ENCODE measurements at places on chromosomes 5 and 9.

- DNase-seq: no peak
Measured at GRCh38 chr5:158952951-158953350, 146.8 kb downstream of the EBF1 start.

GRCh38 chr5:27062451-27062850 lies 24.1 kb upstream of the CDH9 start:
- no peak for DNase-seq

- DNase-seq: no peak
Measured at GRCh38 chr5:135088911-135089310, 54.9 kb upstream of the PITX1 start.

GRCh38 chr5:111942201-111942600 lies 185.2 kb upstream of the NREP start:
- no peak for DNase-seq

- DNase-seq: no peak
Measured at GRCh38 chr5:171421331-171422262, 2.1 kb downstream of the FGF18 start.

DNA sequence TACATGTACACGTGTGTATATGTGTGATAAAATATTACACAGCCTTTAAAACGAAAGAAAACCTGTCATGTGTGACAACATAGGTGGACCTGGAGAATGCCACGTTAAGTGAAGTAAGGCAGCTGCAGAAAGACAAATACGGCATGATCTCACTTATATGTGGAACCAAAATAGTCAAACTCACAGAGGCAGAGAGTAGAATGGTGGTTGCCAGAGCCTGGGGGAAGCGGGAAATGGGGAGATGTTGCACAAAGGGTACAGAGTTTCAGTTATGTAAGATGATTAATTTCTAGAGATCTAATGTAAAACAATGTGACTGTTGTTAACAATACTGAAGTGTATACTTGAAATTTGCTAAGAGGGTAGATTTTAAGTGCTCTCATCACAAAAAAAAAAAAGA lies 34.8 kb downstream of the ADAMTS12 start:
- no peak for DNase-seq

DNA sequence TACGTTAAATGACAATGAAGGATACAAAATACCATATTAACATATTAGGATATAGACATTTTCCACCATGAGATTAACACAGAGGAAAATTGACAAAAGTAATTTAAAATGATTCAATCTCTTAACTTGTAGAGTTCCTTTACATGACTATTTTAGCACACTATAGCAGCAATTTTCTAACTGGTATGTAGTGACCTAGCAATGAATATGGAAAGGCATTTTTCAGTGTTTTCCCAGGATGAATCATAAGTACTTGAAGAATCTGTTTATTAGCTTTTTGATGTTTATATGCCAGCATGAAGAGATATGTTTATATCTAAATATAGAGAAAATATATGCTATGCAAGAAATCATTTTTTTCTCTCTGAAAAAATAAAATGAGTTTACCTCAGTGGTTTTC lies 782.5 kb upstream of the CDH10 start:
- no peak for DNase-seq

DNA sequence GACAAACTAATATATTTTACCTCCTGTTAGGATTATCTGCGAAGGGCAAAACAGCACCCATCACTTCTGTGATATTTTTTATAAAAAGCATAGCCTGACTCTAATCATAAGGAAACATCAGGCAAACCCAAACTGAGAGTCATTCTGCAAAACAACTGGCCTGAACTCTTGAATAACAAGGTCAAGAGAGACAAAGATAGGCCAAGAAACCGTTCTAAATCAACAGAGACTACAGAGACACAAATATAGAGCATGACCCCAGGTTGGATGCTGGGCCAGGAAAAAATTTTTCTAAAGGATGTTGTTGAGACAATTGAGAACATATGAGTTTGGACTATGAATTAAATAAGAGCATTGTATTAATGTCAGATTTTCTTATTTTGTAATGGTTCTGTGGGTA lies 384.9 kb downstream of the NFIB start:
- no peak for DNase-seq

GRCh38 chr9:88531920-88532698 lies 2.9 kb upstream of the NXNL2 start:
- no peak for DNase-seq

DNA sequence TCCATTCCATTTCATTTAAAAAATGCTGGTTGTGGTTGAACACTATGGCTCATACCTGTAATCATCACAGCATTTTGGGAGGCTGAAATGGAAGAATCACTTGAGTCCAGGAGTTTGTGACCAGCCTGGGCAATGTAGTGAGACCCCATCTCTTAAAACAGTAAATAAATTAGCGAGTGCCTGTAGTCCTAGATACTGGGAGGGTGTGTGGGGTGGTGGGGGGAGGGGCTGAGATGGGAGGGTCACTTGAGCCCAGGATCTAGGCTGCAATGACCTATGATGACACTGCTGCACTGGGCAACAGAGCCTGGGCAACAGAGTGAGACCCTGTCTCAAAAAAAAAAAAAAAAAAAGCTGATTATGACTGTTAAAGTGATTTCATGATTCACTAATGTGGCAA lies 29.1 kb downstream of the DDX46 start:
- no peak for DNase-seq

DNA sequence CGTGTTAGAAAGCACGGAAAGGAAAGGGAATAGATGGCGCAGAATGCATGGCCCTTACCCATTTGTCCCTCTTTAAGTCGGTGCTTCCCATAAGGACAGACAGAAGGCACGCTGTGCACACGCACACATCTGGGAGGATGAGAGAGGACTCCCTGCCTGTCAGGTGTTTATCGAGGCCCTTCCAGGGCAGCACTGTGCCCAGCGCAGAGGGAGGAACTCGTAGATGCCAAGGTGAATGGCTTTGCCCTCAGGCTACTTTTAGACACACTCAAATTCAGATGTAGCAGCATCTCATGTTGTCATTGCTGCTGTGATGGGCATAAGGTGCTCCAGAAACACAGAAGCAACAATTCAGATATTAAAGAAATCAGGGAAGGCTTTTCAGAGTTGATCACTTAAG lies 70.2 kb upstream of the CTSL start:
- no peak for DNase-seq

GRCh38 chr9:14153310-14153720 lies 160.6 kb downstream of the NFIB start:
- DNase-seq: no peak

- no peak for DNase-seq
Measured at GRCh38 chr5:114367029-114367428, 5.2 kb downstream of the KCNN2 start.

GRCh38 chr9:129609486-129610212 lies 11.3 kb downstream of the C9orf50 start:
- peak; percentile 27 for DNase-seq

DNA sequence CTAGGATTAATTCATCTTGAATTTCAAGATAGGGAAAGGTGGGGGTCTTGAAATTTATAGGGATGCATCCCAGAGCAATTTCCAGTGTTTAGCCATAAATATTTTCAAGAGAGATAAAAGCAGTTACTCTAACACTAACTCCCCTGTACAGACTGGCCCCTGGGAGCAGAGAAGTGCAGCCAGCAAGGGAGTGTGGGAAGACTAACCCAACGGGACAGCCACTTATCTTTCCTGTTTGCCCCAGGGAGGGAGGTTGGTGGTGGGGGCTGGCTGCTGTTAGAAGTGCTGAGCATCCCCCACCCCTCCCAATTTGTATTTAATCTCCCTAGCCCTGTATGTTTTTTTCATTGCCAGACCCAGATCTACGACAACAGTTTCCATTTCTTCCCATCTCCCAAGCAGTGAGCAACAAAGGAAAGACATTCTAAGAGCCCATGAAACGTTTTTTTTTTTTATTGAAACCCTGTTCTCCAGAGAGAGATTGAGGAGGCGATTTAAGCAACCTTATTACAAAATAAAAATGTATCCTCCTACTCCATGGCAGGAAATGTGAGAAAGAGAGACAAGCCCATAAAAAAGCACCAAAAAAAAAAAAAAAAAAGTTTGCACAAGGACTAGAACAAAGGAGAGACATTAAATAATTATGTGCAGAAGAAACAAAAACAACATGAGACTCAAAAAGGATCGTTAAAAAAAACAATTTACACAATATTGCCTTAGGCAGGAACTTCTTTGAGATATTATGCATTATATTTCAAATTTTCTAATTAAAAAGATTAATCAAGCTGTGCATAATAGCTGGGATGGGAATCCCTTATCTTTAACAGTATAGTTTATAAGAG lies 343.4 kb downstream of the ARHGEF28 start:
- DNase-seq: no peak

- no peak for DNase-seq
Measured at GRCh38 chr9:110897943-110898342, 140.3 kb downstream of the LPAR1 start.

DNA sequence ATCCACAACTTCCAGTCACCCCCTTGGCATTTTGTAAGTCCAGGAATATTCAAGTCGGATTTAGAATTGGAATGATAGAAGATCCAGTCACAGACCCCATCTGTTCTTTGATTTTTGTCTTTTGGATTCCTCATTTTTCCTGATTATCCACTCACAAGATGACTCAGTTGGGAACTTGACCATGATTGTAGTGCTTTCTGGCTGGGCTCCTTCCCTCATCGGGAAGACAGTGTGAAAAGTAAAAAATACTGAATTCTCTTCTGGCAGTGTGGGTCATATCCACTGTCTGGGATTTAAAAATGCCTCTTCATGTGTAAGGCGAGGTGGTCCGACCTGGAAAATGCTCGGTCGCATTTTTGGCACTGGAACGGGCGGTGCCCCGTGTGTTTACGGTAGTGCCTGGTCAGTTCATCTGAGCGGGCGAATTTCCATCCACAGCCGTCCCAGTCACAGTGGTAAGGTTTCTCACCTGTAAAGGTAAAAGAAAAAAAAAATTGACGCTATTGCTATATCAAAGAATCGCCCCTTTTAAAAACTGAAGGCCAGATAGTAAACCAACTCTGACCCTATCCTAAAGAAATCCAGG lies 4.0 kb downstream of the KLF4 start:
- DNase-seq: no peak

DNA sequence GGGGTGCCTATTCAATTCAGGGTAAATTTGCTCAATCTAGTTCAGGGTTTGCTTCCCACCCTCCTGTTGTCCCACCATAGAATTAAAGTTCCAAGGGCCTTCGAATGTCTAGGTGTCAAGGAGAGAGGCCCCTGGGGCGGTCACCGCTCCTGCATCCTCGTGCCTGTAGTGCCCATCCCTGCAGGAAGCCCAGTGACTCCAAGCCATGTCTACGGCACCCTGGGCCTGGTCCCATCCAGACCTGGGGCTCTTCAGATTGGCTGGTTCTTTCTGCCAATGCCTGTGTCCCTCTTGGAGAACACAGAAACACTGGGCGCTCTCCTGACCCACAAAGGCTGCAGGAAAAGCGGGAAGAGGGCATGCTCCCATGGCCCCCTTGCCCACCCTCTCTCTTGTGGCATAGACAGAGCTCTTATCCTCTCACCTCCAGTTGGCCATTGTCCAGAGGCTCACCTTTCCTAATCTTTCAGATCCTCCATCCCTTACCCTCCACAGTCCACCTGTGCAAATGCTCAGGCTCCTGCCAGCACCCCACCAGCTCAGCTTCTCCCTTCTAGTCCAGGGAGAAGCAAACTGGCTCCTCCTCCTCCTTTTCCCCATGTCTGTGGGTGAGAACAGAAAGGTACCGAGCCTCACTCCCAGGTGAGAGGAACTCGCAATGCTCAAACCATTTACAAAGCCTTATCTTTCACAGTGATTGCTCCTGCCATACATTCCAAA lies 253.0 kb upstream of the IRX2 start:
- no peak for DNase-seq

GRCh38 chr5:39526914-39527477 lies 102.2 kb upstream of the DAB2 start:
- no peak for DNase-seq

DNA sequence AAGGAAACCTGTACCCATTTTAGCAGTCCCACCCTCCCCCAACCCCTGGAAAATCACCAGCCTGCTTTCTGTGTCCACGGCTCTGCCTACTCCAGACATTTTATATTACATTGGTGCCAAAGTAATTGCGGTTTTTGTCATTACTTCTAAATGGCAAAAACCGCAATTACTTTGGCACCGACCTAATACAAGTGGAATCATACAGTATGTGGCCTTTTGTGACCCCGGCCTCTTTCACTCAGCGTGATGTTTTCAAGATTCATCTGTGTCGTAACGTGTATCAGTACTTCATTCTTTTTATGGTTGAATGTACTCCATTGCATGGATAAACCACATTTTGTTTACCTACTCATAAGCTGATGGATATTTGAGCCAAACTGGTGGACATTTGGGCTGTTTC lies 9.7 kb upstream of the ORM1 start:
- no peak for DNase-seq

GRCh38 chr5:32753765-32754164 lies 42.6 kb downstream of the NPR3 start:
- no peak for DNase-seq

- DNase-seq: no peak
Measured at GRCh38 chr5:41869151-41869723, 988 bp downstream of the OXCT1 start.

DNA sequence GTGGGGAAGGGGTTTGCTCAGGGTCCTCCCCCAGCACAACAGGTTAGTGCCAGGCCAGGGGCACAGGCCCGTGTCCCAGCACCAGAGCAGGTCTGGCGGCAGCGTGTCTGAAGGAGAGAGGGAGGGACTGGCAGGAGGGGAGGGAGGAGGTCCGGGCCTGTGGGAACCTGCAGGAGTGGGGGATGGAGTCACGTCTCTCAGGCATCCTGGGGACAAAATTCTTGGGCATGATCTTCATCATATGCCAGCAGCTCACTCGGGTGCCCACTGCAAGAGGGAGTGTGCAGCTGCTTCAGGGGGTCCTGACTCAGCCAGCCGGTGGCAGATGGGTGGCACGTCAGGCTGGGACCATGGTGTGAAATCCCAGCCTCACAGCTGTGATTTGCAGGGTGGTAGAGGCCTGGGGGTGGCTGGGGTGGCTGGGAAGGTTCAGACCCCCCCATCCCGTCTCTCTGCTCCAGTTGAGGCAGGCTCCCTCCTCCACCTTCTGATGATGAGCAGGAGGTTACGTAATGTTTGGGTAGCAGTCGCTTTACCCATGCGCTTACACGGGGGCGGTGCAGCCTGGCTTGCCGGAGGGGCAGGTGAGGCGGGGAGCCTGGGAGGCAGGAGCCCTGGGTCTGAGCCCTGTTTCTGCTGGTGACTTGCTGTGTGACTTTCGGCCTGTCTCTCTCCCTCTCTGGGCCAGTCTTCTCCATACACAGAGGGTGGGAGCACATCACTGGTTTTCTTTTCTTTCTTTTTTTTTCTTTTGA lies 40.5 kb downstream of the NCS1 start:
- DNase-seq: no peak

DNA sequence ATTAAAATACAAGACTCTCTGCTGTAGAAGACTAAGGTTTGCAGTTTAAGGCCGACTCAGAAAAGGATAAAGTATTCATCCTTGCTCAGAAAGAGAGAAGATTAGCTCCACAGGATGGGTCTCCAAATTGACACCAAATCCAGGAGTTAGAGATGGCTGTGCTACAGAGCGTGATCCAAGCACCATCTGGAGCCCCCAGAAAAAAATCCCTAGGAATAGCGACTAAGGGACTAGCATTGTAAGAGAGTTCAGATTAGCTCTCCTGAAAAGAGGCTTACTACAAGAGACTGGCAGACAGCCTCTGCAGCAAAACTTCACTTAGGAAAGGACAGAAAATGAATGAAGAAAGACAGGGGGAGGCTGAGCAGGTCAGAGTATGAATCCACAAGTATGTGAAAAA lies 3.7 kb downstream of the SIL1 start:
- no peak for DNase-seq

GRCh38 chr5:9056046-9056445 lies 489.8 kb downstream of the SEMA5A start:
- DNase-seq: no peak
